ENCODE measurements at places on chromosomes 16 and 17.

GRCh38 chr17:75518201-75518600, 1.9 kb downstream of the TSEN54 start:
- DNase-seq: no peak

- DNase-seq: peak; percentile 65
Measured at GRCh38 chr16:68287276-68288251, 23.2 kb downstream of the SLC7A6OS start.

DNA sequence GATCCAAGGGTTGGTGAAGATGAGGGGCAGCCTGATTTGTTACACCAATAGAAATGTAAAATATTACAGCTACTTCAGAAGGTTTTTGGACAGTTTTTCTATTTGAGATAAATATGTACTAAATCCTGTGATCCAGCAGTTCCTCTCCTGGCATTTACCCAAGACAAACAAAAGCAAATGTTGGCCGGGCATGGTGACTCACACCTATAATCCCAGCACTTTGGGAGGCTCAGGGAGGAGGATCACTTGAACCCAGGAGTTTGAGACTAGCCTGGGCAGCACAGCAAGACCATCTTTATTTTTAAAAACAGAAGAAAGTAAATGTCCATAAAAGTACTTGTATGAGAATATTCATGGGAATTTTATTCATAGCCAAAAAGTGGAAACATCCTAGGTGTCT, 64.8 kb upstream of the MRC2 start:
- DNase-seq: peak; percentile 48

DNA sequence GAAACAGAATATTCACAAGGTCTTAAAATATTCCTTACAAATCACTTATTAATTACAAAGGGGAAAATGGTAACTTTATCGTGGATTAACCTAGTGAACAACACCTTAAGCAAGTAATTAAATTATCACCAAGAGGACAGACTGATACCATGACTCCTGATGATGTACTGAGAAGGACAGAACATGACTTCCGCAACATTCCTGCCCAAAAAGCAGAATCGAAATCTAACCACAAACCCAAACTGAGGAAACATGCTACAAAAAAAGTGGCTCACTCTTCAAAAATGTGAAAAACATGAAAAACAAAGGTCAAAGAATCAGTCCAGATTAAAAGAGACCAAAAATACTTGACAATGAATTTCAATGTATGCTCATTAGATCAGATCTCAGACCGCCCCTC, 151.5 kb downstream of the AATF start:
- peak; percentile 25 for DNase-seq

GRCh38 chr16:65200857-65201256, 79.0 kb upstream of the CDH11 start:
- no peak for DNase-seq

- DNase-seq: no peak
Measured at GRCh38 chr16:74766729-74767128, 7.9 kb downstream of the FA2H start.

GRCh38 chr17:13596241-13596923, 5.3 kb downstream of the HS3ST3A1 start:
- no peak for DNase-seq

- DNase-seq: no peak
Measured at GRCh38 chr16:85513649-85514048, 99.5 kb upstream of the GSE1 start.

DNA sequence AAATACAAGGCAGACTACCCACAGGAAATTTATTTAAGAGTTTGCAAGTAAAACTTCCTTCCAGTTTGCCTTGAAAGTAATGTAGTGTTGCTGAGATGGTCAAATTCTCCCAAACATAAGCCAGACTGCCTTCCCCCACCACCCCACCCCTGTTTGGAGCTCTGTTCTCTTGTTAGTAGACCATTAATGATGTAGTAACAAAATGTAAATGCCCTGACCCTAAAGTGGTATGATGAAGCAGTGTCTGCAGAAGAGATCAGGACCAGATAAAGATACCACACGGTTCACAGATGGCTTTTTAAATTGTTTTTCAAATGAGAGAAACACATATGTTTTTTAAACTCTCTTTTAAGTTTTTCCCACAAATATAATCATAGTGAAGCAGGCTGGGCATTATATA, 136.4 kb upstream of the TMEM97 start:
- no peak for DNase-seq

DNA sequence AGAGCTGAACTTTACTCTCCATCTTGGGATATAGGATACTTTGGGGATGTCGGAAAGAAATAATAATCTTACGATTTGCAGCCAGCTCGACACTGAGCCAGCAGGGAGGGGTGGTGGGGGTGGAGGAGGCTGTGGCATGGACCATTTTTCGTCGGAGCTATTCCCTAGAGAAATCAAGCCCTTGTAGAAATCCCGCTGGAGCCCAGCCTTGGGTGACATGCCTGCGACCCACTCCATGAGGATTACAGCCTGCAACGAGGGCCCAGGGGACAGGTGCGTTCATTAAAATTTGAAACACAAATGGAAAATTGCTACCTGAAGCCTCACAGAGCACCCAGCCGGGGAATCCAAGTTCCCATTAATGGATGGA, 82.8 kb upstream of the GSE1 start:
- DNase-seq: no peak

DNA sequence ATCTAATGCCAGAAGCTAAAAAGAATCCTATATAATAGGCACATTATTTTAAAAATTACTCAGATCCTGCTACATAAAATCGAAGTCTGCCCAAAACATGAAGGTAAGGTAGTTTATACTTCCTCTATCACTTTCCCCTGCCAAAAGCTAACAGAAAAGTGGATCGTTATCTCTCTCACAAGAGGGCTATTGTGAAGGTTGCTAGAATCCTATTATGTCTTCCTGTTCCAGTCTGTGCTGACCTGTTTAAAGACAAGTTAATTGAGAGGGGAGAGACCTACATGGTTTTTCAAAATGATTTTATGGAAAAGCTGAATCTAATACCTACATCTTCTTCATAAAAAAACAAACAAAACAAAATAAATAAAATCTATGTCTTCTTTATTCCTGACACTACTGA, 1410.9 kb upstream of the CDH8 start:
- no peak for DNase-seq

DNA sequence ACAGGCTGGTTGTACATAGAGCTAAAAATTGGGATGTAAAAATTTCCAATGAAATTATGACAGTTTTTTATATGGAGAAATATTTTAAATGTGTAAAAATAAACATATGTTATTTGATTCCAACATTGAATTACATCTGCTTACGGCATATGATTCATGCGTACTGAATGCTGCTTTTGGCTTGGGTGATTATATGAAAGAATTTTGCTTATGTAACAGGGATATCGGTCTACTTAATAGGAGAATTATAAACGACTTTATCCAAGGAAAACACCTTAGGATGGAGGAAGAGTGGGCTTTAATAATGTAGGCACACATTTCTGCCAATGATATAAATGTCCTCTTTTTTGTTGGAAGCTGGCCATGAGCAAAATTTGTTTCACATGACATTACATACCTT, 197.3 kb upstream of the GOT2 start:
- DNase-seq: no peak

GRCh38 chr17:78398390-78398789, 19.9 kb downstream of the PGS1 start:
- DNase-seq: no peak

- no peak for DNase-seq
Measured at GRCh38 chr17:3944485-3945388, 19.5 kb downstream of the ATP2A3 start.

DNA sequence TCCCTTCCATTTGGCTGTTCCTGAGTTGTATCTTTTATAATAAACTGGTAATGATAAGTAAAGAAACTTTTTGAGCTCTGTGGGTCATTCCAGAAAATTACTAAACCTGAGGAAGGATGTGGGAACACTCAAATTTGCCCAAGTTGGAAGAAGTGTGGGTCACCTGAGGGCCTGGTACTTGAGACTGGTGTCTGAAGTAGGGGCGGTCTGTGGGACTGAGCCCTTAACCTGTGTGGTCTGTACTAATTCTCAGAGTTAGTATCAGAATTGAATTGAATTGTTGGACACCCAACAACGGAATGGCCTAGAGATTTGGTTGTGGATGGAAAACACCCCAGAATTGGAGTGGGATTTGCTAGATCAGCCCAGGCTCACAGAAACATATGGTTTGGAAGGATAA, 43.1 kb downstream of the IKZF3 start:
- no peak for DNase-seq

GRCh38 chr17:1203111-1203966, 23.6 kb upstream of the ABR start:
- peak; percentile 55 for DNase-seq

DNA sequence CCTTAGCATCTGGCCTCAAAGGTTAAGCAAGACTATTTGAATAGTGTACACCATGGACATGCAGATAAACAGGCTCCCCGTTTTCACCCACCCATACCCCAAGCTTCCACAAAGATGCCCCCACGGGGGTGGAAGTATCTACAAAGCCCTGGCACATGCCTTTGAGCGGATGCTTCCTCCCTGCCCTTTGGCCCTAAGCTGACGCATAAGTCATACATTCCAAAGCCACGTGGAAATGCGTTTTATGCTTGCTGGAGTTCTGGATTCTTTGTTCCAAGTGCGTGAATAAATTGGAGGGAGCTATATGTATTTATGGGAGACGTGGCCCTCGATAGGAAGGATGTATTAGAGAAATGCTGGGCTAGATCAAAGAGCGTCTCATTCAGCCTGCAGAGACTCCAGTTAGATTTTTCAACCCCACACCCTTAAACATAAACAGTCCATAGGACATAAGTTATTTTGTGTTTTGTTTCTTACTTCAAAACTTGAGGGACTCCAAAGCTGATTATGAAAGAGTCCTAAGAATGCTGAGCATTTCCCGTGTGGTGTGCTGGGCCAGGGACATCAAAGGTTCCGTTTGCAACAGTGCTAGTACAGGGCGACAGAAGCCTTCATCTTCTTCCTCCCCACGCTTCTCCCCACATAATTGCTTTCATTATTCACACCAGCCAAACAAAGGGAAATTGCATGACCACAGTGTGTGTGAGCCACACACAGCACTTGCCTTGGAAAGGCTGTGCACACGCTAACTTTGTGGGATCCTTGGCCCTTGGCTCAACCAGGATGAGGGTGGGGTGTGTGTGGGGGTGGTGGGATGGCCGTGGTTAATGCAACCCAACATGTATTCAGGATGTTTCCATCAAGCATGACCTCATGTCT, 73.6 kb downstream of the WIPI1 start:
- DNase-seq: peak; percentile 93

GRCh38 chr16:82694239-82694874, 67.6 kb downstream of the CDH13 start:
- DNase-seq: peak; percentile 79

GRCh38 chr17:63960430-63960829, 12.3 kb downstream of the SCN4A start:
- DNase-seq: no peak

- DNase-seq: peak; percentile 92
Measured at GRCh38 chr16:80569440-80570105, 28.8 kb downstream of the DYNLRB2 start.

GRCh38 chr17:7380321-7380720, 568 bp upstream of the TNK1 start:
- peak; percentile 22 for DNase-seq

GRCh38 chr16:6846452-6846851, 486.2 kb upstream of the RBFOX1 start:
- no peak for DNase-seq

GRCh38 chr17:7363311-7363710, 8.4 kb downstream of the TMEM95 start:
- DNase-seq: no peak

GRCh38 chr17:57563958-57564357, 181.1 kb downstream of the CCDC182 start:
- no peak for DNase-seq

GRCh38 chr17:75753514-75754377, 11.2 kb downstream of the GALK1 start:
- peak; percentile 27 for DNase-seq

DNA sequence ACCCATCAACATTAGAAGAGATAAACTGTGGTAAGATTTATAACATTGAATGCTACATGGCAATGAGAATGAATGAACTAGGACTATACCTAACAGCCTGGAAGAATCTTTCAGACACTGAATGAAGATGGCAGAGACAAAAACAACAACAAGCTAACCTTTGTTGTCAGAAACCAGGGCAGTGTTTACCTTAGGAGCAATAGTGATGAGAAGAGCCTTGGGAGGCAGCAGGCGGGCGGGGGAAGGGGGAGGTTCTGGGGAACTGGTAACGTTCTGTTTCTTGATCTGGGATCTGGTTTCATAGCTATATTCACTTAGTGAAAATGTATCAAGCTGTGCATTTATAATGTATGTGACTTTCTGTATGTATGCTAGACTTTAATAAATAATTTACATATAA, 139.0 kb upstream of the TNRC6C start:
- DNase-seq: no peak

DNA sequence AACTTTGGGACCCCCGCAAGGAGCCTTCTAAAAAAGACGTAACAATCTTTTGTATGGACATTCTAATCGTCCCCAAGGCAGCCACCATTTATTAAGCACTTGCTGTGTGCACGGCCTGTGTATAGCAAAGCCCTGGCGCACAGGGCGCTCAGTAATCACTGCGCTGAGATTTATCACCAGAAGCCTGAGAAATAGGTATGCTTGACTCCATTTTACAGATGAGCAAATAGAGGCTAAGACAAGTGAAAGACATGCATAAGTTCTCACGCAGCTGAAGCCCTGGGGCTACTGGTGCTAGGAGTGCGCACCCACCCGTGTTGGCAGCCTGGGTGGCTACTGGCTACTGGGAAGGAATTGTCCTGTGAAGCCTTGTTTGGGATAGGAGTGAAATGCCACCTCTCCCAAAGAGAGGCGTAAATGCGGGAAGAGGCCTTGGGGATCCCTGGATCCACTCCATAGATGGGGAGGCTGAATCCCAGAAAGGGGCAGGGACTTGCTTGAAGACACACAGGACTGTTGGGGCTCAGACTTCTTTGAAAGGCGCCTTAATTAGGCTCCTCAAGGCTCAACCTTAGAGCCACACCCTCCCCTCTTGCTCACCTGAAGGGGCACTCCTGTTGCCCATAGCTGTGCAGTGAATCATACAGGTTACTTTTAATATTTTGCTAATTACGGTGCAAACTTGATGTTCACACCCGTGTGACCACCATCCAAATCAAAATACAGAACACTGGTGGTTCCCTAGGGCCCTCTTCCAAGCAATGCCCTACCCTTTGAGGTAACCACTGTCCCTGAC, 634 bp upstream of the NATD1 start:
- DNase-seq: no peak

- no peak for DNase-seq
Measured at GRCh38 chr17:69390795-69391501, 23.5 kb upstream of the MAP2K6 start.

DNA sequence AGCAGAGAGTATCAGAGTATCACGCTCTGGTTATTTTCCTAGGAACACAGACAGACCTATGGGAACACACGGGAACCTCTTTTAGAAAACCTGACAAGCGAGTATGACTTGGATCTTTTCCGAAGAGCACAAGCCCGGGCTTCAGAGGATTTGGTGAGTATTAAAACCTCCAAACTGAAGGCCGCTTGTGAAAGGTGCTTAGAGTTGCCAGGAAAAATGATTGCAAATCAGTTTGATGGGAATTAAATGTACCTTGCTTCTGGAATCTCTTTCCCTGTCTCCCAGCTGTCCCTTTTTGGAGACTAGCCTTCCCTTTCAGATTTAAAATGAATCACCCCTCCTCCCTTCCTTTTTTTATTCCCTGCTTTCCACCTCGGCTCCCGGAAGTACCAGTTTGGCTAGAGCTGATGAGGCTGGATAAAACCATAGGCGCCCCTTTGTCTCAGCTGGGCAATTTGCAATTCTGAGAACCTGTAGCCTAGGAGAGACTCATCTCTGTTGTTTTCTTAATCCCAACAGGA, 27.3 kb downstream of the KAT7 start:
- DNase-seq: no peak

- DNase-seq: no peak
Measured at GRCh38 chr17:8393470-8394231, 4.0 kb downstream of the RNF222 start.
